ENCODE measurements at places on chromosomes 2 and 18. TPM values are rescaled to one million over a fixed set of nuclear protein-coding genes. Genes with fewer than 3 reads are reported as not detected.

MC2R gene
- not detected for total RNA-seq

CYTIP gene
- total RNA-seq, result 3.2 TPM

KCNG2 gene
- 0.19 TPM for total RNA-seq

GKN2 gene
- total RNA-seq, result not detected

GRCh38 chr2:79026061-79026460 lies 559 bp downstream of the REG3G start:
- H3K4me3 ChIP-seq, result no peak overlapping the region
- H3K27me3 ChIP-seq, result no peaks in the 10 kb centered on the region
- no peaks in the 10 kb centered on the region for H3K36me3 ChIP-seq
- H3K27ac ChIP-seq, result no peak overlapping the region
- no peak for DNase-seq
- H3K4me1 ChIP-seq, result no peaks in the 10 kb centered on the region

GRCh38 chr2:237147317-237147716 lies 61.6 kb downstream of the COPS8 start:
- H3K4me1 ChIP-seq, result no peaks in the 10 kb centered on the region
- no peak overlapping the region for H3K27ac ChIP-seq
- no peak overlapping the region for H3K4me3 ChIP-seq
- no peak for DNase-seq
- H3K27me3 ChIP-seq, result no peaks in the 10 kb centered on the region
- no peaks in the 10 kb centered on the region for H3K36me3 ChIP-seq

GRCh38 chr2:225040856-225041206 lies 1.4 kb downstream of the DOCK10 start:
- peaks cover 38% of the 10 kb centered on the region for H3K4me1 ChIP-seq
- peak overlapping the region; percentile 54 for H3K4me3 ChIP-seq
- DNase-seq, result no peak
- H3K36me3 ChIP-seq, result no peaks in the 10 kb centered on the region
- peak overlapping the region; percentile 70 for H3K27ac ChIP-seq

GRCh38 chr2:134108113-134108512 lies 145.8 kb upstream of the MGAT5 start:
- no peak for DNase-seq
- H3K27me3 ChIP-seq, result peaks cover 2% of the 10 kb centered on the region
- no peaks in the 10 kb centered on the region for H3K36me3 ChIP-seq
- no peak overlapping the region for H3K4me3 ChIP-seq
- H3K27ac ChIP-seq, result no peak overlapping the region

GRCh38 chr18:21479721-21480120 lies 120.8 kb downstream of the ESCO1 start:
- no peaks in the 10 kb centered on the region for H3K4me1 ChIP-seq
- H3K27me3 ChIP-seq, result no peaks in the 10 kb centered on the region
- no peaks in the 10 kb centered on the region for H3K36me3 ChIP-seq
- H3K4me3 ChIP-seq, result no peak overlapping the region
- H3K27ac ChIP-seq, result no peak overlapping the region

DNA sequence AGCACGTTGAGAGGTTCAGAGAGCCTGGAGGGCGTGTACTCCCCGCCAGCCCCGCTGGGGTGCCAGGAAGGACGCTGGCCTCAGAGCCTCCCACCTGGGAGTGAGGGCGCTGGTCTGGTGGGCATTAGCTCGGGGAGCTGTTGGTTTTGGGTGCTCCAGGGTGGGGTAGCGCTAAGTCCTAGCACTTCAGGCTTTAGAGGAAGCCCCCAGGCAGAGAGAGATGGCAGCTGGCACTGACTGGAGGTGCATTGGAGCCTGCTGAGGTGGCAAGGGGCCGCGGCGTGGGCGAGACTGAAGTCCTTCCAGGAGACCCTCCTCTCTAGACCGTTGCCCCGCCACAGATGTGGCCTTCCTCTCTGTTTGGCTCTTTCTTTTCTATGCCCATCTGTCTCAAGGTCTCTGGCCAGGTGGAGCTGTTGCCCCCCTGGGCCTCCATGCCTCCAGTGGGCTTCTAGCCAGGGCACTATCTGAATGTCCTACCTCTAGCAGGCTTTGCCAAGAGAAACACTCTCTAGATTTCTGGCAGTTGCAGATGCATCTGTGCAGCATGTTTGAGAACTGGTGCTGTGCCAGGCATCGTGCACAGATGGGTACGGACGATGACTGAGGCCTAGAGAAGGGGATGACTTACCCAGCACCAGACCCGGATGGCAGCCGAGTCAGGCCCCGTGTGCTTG lies 6.6 kb downstream of the CAPN10 start:
- no peak overlapping the region for H3K4me3 ChIP-seq
- H3K27me3 ChIP-seq, result no peaks in the 10 kb centered on the region
- peaks cover 47% of the 10 kb centered on the region for H3K4me1 ChIP-seq
- H3K27ac ChIP-seq, result no peak overlapping the region
- H3K36me3 ChIP-seq, result peaks cover 92% of the 10 kb centered on the region
- no peak for DNase-seq

GRCh38 chr2:26672112-26672817 lies 20.3 kb upstream of the KCNK3 start:
- H3K4me1 ChIP-seq, result no peaks in the 10 kb centered on the region
- H3K27ac ChIP-seq, result no peak overlapping the region
- H3K27me3 ChIP-seq, result no peaks in the 10 kb centered on the region
- H3K4me3 ChIP-seq, result no peak overlapping the region
- DNase-seq, result no peak

- H3K27ac ChIP-seq, result no peak overlapping the region
- no peaks in the 10 kb centered on the region for H3K4me1 ChIP-seq
- DNase-seq, result no peak
Measured at GRCh38 chr2:123463886-123464285, 561.2 kb upstream of the CNTNAP5 start.

DNA sequence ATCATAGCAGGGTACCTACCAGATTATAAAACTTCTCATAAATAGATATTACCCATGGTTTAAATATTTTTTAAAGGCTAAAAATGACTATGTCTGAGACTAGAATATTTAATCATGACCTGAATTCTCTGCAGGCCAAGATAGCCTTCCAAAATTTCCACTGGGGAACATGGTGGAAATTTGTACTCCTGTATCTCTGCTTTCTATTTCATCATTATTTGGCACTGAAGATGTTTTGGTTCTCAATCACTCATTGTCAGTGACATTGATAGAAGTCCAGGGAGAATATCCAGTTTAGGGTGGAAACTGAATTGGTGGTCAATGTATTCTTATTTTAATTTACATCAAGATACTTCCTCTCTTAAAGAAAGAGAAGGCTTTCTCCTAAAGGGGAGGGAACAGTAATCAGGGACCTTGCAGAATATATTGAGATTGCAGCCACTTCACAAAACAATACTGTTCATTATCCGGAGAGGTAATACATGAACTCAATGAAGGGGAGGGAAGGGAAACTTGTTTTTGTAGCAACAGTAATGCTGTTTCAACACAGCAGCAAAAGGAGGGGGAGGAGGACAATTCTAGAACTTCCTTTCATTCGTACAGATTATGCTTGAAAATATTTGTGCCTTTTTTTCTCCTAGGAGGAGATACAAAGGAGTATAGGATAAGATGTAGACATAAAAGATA lies 34.1 kb downstream of the EEF1B2 start:
- H3K27me3 ChIP-seq, result no peaks in the 10 kb centered on the region
- DNase-seq, result no peak
- no peak overlapping the region for H3K27ac ChIP-seq
- H3K4me1 ChIP-seq, result peaks cover 5% of the 10 kb centered on the region

- DNase-seq, result no peak
- peak overlapping the region; percentile 80 for H3K27ac ChIP-seq
- no peaks in the 10 kb centered on the region for H3K36me3 ChIP-seq
- H3K27me3 ChIP-seq, result no peaks in the 10 kb centered on the region
- peaks cover 32% of the 10 kb centered on the region for H3K4me1 ChIP-seq
Measured at GRCh38 chr18:75205514-75206132, 3.3 kb downstream of the PTGR3 start.

DNA sequence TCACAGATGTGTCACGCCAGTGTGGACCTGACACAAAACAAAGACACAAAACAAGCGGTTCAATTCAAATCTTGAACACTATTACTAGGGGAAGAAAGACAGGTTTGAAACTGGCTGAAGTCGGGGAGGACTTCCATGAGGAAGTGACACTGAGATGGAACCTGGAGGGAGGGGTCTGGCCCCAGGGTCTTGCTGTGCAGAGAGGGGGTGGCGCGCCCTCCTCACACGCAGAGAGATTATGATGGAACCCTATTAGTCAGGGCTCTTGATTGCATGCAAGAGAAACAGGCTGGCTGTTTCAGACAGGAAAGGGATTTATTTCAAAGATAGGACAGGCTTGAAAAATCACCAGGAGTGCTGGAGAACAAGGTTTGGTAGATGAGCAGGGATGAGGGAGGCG lies 363.6 kb upstream of the HS6ST1 start:
- no peak overlapping the region for H3K4me3 ChIP-seq
- H3K27me3 ChIP-seq, result no peaks in the 10 kb centered on the region
- H3K36me3 ChIP-seq, result no peaks in the 10 kb centered on the region
- no peak overlapping the region for H3K27ac ChIP-seq

DNA sequence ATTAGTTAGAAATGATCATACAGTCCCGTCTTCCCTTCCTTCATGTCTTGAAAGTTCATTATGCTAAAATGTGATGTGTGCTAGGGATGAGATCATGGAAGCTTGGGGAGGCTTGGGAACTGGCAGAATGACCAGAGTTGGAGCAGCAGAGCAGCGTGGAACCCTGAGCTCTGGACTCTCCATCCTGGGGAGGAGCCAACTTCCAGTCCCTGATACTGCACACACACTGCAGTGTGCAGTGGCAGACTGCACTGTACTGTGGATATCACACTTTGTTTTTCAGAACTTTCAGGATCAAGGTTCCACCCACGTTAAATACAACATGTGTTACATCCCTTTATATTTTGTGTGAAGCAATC lies 27.3 kb upstream of the GREB1 start:
- DNase-seq, result no peak
- H3K27me3 ChIP-seq, result peaks cover 5% of the 10 kb centered on the region
- no peak overlapping the region for H3K4me3 ChIP-seq
- H3K27ac ChIP-seq, result no peak overlapping the region
- H3K4me1 ChIP-seq, result no peaks in the 10 kb centered on the region
- no peaks in the 10 kb centered on the region for H3K36me3 ChIP-seq

GRCh38 chr2:65663831-65664407 lies 231.5 kb upstream of the SPRED2 start:
- H3K4me1 ChIP-seq, result no peaks in the 10 kb centered on the region
- H3K36me3 ChIP-seq, result no peaks in the 10 kb centered on the region

GRCh38 chr2:179201869-179202268 lies 62.8 kb downstream of the SESTD1 start:
- no peaks in the 10 kb centered on the region for H3K4me1 ChIP-seq
- no peak for DNase-seq
- H3K27me3 ChIP-seq, result no peaks in the 10 kb centered on the region
- no peaks in the 10 kb centered on the region for H3K36me3 ChIP-seq

GRCh38 chr18:49169037-49169521 lies 218.3 kb upstream of the SMAD7 start:
- no peak for DNase-seq
- H3K4me1 ChIP-seq, result no peaks in the 10 kb centered on the region
- H3K27ac ChIP-seq, result no peak overlapping the region
- H3K27me3 ChIP-seq, result no peaks in the 10 kb centered on the region

DNA sequence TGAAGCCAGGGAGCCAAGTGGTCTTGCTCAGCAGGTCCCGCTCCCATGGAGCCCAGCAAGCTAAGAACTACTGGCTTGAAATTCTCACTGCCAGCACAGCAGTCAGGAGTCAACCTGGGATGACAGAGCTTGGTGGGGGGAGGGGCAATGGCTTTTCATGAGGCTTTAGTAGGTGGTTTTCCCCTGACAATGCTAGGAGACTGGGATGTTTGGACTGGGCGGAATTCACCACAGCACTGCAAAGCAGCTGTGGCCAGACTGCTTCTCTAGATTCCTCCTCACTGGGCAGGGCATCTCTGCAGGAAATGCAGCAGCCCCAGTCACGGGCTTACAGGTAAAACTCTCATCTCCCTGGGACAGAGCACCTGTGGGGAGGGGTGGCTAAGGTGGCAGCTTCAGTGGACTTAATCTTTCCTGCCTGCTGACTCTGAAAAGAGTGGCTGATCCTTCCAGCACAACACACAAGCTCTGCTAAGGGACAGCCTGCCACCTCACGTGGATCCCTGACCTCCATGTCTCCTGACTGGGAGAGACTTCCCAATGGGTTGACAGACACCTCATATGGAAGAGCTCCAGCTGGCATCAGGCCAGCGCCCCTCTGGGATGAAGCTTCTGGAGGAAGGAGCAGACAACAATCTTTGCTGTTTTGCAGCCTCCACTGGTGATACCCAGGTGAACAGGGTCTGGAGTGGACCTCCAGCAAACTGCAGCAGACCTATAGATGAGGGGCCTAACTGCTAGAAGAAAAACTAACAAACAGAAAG lies 349.7 kb upstream of the ST6GAL2 start:
- H3K4me1 ChIP-seq, result peaks cover 9% of the 10 kb centered on the region
- H3K4me3 ChIP-seq, result no peak overlapping the region
- H3K27me3 ChIP-seq, result no peaks in the 10 kb centered on the region

DNA sequence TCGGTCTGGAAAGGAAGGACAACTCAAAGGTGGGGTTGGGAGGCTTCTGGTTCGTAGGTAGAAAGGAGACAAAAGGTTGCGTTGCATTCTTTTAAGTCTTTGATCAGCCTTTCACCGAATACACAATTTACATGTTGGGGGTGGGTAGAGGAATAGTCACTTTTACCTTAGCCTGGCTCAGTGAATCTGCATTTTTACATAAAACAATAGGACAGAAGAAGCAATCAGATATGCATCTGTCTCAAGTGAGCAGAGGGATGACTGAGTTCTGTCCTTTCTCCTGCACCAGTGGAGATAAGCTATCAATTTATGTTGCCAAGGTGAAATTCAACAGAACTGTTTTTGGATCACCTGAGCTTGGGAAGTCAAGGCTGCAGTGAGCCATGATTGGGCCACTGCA lies 173.7 kb downstream of the ZEB2 start:
- no peaks in the 10 kb centered on the region for H3K4me1 ChIP-seq
- no peak for DNase-seq
- no peak overlapping the region for H3K27ac ChIP-seq
- no peaks in the 10 kb centered on the region for H3K27me3 ChIP-seq
- H3K36me3 ChIP-seq, result no peaks in the 10 kb centered on the region

DNA sequence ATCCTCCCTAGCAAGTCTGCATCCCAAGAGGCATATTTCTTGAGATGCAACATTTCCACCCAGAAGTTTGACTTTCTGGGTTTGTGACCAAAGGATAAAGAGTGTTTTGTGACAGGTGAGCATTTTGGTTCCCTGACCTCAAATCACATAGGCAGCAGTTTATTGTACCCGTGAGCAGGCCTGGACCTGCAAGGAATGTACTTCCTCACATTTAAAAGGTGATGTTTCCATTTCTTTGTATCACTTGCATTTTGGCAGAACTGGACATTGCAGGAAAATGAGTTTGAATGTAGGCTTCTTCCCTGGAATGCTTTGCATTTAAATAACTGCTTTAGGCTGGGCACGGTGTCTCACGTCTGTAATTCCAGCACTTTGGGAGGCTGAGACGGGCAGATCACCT lies 160.7 kb downstream of the ALPK2 start:
- DNase-seq, result no peak
- no peaks in the 10 kb centered on the region for H3K4me1 ChIP-seq
- H3K36me3 ChIP-seq, result no peaks in the 10 kb centered on the region
- H3K27me3 ChIP-seq, result no peaks in the 10 kb centered on the region
- H3K27ac ChIP-seq, result no peak overlapping the region
